Sciatic nerve (tissue), 2 donors: ENCODE measurements at places on chromosomes 5 and 9. TPM values are rescaled to one million over a fixed set of nuclear protein-coding genes. Genes with fewer than 3 reads are reported as not detected.

COL27A1 gene
- total RNA-seq = 42.4 TPM

GTF3C5 gene
- 45.2 TPM for total RNA-seq

PKD2L2 gene
- not detected for total RNA-seq

LTC4S gene
- total RNA-seq = 21.7 TPM

LAMC3 gene
- 0.36 TPM for total RNA-seq

SH3TC2 gene
- 59.1 TPM for total RNA-seq

CREBRF gene
- 56.6 TPM for total RNA-seq

EDIL3 gene
- total RNA-seq = 29.4 TPM

MLANA gene
- not detected for total RNA-seq

RBM18 gene
- 16.0 TPM for total RNA-seq

- no peak for DNase-seq
Measured at GRCh38 chr5:85397451-85397850, 1012.8 kb upstream of the EDIL3 start.

GRCh38 chr9:106930477-106930876 is 67.5 kb downstream of the ZNF462 start:
- no peak for DNase-seq

GRCh38 chr9:83508067-83508466 is 30.1 kb downstream of the FRMD3 start:
- DNase-seq = no peak

DNA sequence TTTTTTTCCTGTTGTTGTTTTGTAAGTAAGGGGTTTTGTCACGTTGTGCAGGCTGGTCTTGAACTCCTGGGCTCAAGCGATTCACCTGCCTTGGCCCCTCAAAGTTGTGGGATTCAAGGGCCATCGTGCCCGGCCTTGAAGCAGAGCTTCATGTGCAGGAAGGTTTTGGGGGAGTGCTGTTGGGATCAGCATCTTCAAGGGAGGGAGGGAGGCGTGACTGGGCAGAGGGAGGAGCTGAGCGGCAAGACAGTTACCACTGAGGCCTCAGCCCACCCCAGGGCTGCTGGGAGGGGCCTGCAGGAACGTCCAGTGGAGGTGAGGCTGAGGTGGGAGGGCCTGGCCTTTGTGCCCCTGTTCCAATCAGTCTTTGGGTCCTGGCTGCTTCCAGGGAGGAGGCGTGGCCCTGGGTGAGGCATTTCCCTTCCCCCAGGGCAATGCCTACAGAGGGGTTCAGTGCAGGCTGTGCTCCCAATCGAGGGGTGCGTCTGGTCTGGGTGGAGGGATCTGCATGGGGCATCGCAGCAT is 21.4 kb downstream of the OR2V1 start:
- DNase-seq = peak; percentile 18

DNA sequence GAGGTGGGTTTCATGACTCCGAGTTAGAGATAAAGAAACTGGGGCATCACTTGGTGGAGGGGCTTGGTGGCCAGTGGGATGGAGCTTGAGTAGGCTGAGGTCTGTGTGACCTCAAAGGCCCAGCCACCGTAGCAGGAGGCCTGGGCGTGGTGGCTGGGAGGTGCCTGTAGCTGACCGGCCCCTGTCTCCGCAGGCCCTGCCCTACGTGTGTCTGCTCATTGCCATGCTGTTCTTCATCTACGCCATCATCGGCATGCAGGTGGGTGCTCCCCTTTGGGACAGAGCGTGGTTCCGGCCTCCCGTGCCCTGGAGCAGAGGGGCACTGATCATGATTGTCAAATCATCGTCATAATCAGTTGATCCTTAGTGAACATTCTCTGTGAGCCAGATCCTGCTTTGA is 196.2 kb downstream of the CACNA1B start:
- peak; percentile 22 for DNase-seq

DNA sequence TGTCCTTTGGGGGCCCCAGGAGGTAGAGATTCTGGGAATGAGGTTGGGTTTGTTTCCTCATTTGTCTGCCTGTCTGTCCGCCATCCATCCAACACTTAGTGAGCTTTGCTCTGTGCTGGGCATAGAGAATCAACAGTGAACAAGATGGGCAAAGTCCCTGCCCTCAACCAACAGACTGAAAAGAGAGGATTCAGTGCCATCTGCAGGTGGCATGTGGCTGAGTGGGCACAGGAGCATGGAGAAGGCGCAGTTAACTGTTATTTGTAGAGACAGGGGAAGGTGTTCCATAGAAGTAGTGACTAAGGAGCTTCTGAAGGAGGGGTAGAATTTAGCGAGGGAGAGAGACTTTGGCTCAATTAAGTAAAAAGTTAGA is 23.1 kb downstream of the POLR1E start:
- DNase-seq = no peak

GRCh38 chr5:111934511-111934910 is 177.5 kb upstream of the NREP start:
- DNase-seq = no peak

DNA sequence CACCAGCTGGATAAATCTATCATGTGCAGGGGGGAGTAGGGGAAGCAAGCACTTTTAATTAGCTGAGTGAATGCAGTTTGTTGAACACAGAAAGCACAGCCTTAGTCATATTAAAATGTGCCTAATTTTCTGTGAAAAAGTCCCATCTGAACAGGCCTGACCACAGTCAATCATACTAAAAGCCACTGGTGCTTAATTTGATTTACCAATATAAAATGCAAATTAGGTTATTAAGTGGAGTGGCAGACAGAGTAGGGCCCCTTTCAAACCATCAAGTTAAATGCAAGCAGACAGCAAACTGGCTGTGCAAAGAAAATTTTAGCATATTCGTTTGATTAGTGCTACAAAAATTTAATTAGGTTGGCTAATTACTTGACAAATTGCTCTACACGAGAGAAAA is 176.1 kb downstream of the ISL1 start:
- no peak for DNase-seq

- DNase-seq = no peak
Measured at GRCh38 chr9:98442541-98442940, 187.1 kb upstream of the TBC1D2 start.

DNA sequence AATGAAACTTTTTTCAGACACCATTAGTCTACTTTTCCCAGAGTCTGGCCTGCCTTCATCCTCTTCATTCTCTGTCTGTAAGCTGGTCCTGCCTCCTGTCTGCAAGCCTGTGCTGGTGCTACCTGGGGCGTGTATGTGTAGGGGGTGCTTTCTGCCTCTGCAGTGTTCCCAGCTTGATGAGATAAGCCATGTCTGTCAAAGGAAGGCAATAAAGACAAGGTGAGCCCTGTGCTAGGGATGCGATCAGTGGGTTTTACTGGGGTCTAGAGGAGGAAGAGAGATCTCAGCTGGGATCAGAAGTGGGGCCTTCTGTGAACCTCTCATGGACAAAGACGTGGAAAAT is 78.0 kb upstream of the TGFBR1 start:
- DNase-seq = no peak

- DNase-seq = no peak
Measured at GRCh38 chr5:34685485-34686165, 29.5 kb downstream of the RAI14 start.

DNA sequence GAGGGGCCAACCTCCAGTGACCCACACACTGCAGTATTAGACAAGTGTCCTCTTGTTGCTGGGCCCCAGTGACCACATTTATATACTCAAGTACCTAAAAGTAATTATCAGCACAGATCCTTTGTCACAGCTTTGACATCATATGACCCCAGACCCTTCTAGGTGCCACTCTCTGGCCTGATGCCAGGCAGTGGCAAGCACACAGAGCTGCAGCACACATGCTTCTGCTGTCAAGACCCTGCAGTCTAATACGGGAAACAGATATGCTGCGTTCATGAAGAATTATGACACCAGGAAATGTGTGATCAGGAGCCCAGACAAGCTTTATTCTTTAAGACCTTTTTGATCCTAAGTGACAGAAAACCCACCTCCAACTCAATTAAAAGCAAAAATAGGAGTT is 63.8 kb upstream of the AFAP1L1 start:
- DNase-seq = no peak

GRCh38 chr9:98634685-98635336 is 73.9 kb downstream of the GABBR2 start:
- DNase-seq = no peak

DNA sequence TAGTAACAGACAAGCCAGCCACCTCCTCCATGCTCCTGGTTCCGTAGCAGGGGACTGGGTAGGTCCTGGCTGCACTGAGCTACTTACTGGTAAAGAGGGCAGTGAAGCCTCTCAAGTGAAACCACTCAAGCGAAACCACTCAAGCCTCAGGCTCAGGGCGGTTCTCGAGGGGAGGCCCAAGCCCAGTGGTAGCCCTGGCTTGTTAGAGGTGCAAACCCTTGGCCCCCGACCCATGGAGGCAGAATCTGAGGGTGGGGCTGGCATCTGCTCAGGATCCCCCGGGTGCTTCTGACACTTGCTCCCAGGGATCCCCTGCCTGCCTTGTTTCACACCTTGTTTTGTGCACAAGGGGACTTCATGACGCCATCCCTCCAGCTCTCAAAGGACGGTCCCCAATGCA is 76.5 kb upstream of the OLFM1 start:
- DNase-seq = no peak

DNA sequence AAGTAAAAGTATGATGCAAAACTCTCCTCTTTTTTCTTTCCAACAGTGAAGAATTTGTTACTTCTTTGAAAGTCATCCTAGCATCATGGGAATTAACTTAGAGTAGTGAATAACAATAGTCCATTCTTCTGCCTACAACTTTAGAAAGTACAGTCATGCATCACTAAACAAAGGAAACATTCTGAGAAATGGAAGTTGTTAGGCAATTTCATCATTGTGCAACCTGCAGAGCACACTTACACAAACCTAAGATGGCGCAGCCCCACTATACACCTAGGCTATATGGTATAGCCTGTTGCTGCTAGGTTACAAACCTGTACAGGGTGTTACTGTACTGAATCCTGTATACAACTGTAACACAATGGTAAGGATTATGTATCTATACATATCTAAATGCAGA is 1209.3 kb upstream of the C9orf72 start:
- no peak for DNase-seq

DNA sequence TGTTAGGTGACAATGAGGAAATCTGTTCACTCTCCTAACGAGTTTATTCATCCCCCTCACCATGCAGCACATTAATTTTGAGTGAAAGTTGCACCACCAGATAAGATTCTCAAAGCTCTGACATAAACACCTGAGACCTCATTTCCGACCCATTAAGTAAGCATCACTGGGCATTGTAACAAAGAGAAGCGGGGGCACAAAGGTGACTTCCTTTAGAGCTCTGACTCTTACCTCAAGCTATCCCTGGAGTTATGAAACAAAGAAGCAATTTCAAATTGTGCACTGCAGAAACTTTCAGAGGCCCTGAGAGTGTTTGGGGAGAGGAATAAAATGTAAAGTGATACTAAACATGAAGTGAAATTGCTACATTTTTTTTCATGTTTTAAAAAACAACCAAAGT is 29.5 kb downstream of the C5orf15 start:
- DNase-seq = no peak
